ENCODE measurements at places on chromosomes 4 and X.

DNA sequence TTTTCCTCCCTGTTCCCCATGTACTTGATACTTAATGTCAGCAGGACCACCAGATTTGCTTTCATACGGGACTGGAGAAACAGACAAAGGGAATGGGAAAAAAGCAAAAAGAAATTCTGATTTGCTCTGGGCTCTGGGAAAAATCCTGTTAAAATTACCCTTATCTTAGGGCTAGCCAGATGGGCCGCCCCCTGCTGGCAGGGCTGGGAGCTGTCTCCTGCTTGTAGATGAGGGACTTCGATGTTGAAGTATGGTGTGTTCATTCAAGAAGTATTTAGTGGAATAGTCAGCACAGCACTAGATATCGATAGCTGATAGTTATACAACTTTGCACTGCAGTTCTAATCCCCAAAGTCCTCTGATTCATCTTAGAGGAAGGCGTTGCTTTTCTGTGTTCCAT is 45.8 kb downstream of the BCORL1 start:
- DNase-seq: peak; percentile 56

DNA sequence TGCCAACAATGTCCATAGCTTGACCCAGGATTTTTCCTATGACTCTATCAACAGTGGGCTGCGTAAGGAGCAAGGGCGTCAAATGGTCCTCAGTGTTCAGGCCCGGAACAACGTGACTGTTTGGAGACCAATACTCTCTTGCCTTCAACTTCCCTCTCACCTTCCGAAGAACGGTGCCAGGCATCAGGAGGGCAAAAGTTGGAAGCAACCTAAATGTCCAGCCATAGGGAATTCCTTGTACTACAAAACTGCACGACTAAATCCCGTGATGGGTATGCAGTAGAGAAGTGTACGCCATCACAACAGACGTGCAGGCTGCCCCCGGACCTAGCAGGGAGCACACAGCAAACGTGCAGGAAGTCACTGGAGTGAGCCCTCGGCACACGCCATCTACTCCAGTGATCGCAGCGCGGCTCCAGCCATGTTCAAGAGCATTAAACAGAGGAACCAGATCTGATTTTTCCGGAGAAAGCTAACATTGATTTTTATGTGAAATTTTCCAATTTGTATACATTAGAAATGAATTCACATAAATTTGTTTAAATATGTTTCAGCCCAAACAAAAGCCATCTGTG is 79.0 kb downstream of the JAKMIP1 start:
- no peak for DNase-seq

DNA sequence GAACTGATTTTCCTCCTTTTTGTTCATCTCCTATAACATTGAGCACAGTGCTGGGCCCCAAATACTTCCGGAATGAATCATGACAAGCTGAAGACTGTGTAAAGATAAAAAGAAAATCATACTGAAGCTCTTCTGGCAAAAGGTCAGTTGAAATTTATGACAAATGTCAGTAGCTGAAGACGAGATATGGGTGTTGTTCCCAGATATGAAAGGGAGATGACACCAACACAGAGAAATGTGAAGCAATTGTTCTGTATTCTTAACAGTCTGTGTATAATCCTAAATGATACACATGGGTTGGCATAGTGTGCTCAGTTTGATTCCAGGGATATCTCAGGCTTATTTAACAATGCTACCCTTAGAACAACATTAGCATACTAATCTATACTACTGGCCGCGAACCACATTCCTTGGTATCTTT is 170.5 kb upstream of the PITX2 start:
- no peak for DNase-seq

DNA sequence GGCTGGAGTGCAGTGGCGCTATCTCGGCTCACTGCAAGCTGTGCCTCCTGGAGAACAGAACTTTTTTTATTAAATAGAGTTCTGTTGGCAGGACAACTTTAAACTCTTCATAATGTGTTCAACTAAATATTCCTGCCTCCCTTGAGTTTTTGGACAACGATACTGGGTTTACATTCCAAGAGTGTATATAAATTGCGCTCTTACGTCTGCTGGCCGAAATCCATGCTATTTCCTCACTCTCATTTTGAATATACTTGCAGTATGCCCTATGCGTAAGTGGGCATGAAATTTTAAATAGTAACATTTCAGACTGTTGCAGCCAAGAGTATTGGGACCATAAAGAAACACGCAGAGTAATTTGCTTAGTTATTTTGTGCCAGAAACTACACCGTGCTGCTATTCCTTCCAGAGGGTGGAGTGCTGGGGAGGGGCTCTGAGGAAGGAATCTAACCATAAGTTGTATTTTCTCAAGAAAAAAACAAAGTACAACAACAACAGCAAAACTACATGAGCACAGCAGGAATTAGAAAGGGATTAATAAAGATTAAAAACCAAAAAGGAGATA is 480.0 kb downstream of the NLGN4X start:
- DNase-seq: no peak

DNA sequence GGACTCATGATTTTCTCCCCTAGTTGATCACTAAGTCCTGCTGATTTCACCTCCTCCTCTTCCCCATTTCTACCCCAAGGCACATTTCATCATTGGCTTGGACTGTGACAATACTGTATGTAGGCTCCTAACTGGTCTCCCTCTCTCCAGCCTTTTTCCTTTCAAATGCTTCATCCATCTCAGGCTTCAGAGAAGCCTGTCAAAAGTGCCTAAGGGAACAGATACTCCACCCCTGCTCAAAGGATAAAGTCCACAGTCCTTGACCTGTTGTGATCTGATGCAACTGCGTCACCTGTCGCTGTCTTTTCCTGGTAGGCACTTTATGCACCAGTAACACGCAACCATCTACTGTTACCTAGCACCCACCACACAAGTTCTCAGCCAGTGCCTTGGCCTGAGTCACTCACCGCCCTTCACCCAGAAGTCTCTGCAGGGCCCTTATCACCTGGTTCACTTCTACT is 12.8 kb downstream of the SCARB2 start:
- no peak for DNase-seq

DNA sequence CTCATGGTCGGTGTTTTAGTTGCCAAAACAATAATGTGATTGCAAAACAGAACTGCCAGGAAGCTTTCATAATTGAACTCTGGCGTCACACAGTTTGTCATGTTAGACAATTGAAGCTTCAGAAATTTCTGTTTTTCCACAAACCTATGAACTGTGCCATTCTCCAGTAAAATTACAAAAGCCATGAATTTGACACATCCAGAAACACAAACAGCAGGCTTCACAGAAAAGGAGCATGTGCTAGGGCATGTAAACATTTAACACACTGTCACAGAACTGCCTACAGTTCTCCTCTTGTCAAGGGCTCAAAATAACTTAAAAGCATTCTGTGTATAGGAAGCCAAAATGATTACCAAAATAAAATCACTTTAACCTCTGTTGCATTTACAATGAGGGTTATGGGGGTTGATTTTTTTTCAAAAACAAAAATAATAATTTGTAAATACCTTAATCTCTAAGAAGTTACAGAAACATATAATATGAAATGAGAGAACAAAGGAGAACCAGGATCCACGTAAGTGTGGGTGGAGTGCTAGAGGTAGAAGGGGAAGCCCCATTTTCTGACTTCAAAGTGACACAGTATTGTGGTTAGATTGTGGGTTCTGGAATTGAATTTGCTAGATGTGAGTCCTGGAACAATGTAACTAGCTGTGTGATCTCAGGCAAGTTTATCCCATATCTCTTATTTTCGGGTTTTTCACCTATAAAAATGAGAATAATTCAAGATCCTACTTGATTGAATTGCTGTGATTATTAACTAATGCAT is 295.0 kb downstream of the CENPC start:
- DNase-seq: peak; percentile 16

DNA sequence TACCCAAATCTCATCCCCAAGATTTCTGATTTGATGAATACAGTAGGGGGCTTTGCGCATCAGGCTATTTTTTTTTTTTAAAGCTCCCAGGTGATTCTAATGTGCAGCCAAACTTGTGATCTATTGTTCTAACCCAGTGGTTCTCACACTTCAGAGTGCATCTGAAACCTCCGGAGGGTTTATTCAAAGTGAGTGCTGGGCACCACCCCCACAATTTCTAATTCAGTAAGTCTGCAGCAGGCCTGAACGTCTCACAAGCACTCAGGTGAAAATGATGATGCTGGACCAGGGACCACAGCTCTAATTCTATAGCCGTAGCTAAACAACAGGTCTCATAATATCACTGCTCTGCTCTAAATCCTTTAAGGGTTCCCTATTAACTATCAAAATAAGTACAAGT is 211.4 kb downstream of the FMR1NB start:
- DNase-seq: no peak

GRCh38 chr4:36374836-36375511 is 93.6 kb downstream of the DTHD1 start:
- DNase-seq: no peak

DNA sequence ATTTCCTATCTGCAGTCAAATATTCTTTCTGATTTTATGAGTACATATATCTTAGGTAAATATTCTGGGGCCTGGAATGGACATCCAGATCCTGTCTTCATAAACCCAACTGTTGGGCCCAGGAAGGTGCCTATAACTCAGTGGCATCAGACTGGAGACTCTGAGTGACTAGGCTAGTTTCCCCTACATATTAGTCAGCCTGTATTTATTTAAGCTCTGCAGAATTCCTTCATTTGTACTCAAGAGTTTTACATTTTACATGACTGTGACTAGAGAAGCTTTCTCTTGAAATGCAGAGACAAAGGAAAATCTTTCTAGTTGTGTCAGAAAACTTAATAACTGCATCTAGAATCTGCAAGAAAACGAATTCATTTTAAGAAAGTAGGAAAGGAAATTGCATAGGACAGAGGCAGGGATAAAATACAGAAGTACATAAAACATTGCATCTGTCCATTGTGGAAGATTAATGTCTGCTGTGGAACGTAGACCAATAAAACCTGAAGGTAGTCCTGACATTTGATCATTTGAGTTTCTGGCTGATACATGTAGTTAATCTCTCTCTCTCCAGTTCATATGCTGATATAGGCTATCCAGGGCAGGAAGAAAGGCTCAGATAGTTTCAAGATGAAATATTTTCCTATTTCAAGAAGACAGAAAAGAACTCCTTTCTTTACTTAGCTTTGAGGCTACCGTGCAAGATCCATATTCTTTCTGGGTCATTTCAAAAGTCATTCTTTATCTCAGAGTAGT is 78.2 kb downstream of the OPHN1 start:
- DNase-seq: no peak

DNA sequence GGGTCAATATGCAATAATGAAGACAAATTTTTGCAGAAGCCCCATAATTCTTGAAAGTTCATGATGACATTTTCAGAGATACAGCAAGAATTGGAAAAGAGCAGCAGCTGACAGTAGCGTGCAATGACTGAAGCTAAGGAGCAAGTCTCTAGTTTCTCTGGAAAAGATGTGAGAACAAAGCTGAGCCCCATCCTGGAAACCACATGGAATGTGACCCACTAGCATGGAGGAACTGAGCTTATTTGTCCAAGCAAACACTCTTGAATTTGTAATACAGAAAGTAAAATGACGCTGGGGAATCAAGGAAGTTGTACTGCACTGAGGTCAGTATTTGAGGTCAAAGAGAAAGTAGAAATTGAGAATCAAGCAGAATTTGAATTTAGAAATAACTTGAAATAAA is 1447.2 kb downstream of the FSTL5 start:
- DNase-seq: no peak

GRCh38 chr4:86286726-86287125 is 73.1 kb downstream of the MAPK10 start:
- no peak for DNase-seq

DNA sequence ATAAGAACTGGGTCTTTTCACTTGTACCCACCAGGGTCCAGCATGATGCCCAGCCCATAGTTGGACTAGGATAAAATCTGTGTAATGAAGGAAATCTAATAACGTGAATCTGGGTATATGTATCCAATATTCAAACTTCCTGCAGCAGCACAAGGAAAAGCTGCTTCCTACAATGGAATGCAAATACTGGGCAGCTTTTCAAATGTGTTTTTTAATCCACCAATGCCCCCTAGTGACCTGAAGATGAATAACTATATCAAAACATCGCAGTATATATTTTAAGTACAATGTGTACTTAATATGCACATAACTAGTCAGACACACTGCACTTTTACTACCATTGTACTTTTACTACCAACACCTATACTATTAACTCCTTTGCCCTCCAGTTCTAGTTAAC is 5.3 kb downstream of the APOO start:
- DNase-seq: peak; percentile 46

DNA sequence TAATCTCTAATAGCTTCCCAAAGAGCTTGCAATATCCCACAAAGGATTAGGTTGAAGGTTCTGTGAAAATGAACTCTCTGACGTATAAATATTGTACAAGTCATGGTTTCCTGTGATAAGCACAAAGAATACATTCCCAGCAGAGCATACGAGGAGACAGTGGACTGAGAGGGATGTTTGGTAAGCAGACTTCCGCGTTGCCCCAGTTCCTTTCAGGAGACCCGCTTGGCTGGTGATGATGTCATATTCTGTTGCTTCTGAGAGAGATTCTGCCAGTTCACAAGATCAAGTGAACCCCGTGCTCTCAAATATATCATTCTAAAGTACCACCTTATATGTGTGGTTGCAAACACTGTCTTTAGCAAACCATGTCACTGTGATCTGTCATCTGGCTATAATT is 323.9 kb upstream of the CASK start:
- DNase-seq: no peak

DNA sequence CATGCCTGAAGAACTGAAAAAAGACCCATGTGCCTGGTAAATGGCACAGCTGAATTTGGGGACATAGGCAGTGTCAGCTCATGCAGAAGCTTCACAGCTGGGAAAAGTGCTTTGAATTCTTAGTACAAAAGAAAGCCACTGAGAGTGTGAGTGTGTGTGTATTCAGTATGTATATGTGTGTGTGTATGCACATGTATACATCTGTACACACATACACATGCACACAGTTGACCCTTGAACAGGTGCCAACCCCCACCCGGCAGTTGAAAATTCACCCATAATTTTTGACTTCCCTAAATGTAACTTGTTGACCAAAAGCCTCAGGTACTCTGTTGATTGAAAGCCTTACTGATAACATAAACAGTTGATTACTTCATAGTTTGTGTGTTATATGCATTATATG is 49.5 kb upstream of the ENPP6 start:
- DNase-seq: no peak

DNA sequence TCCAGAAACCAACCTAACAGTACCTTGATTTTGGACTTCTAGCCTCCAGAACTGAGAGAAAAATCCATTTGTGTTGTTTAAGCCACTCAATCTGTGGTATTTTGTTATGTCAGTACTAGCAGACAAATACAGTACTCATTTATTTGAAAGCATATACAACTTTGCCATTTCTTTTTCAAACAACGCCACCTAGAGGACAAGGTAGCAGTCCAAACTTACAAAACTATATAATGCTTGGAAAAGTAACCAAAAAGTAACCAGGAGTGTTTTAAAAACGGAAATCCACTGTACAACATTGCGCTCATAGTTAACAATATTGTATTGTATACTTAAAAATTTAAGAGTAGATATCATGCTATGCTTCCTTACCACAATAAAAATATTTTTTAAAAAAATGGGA is 37.0 kb upstream of the FGF13 start:
- peak; percentile 28 for DNase-seq

All from activated CD4-positive, alpha-beta T cell treated with anti-CD3 and anti-CD28 coated beads, Interleukin-2, Interleukin-6, amounts not matched to agents 100 ng/mL and 50 ng/mL, durations not matched to agents 16 hours and 8 hours (primary cell).